ENCODE measurements at places on chromosomes 1 and 21. TPM values are rescaled to one million over a fixed set of nuclear protein-coding genes. Genes with fewer than 3 reads are reported as not detected.

DNA sequence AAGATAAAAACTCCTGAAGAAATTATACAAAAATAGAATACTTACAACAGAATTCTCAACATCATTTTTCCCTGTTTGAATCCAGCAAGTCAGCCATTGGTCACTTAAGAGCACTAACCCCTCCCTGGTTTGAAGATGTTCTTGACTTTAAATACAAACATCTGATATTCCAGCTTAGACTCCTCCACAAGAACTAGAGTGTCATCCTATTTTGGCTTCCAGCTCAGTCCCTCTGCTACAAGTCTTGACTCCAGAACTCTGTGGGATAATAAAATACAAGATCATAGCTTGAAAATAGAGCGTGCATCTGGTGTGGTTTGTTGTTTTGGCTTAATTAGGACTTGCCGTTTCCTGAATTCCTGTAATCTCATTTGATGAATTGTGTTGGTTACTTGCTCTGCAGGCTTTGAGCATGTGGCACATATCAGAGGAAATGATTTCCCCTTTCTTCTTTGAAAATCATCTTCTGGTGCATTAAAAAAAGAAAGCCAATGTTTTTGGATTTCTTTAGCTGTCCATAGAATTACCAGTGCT is 63.7 kb upstream of the DPT start:
- no peak for DNase-seq

DNA sequence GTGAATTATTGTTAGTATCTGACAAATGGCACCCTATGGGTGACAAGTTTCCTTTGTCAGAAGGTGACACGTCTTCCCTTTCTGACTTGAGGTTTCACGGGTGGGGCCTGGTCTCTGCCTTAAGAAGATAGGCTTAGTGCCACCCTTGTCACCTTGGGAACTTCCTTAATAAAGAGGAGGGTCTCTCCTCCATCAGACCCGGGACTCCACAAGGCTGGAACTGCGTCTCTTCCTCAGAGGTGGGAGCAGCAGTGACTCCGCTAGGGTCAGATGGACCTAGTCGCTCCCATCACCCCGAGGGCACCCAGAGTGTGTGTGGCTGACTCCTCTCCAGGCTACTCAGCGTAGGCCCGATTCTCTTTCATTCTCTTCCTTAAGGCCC is 774 bp upstream of the WDTC1 start:
- DNase-seq, result no peak

- no peak for DNase-seq
Measured at GRCh38 chr1:40955266-40955665, 24.2 kb upstream of the CTPS1 start.

GRCh38 chr21:32447224-32447623 is 34.7 kb downstream of the EVA1C start:
- no peak for DNase-seq

GRCh38 chr1:62420214-62420613 is 16.6 kb upstream of the USP1 start:
- DNase-seq, result no peak

- no peak for DNase-seq
Measured at GRCh38 chr1:44717653-44718052, 13.3 kb downstream of the RNU5D-1 start.

- DNase-seq, result peak; percentile 30
Measured at GRCh38 chr1:182291584-182292192, 99.9 kb downstream of the GLUL start.

- DNase-seq, result no peak
Measured at GRCh38 chr1:185426848-185427247, 109.8 kb upstream of the IVNS1ABP start.

DNA sequence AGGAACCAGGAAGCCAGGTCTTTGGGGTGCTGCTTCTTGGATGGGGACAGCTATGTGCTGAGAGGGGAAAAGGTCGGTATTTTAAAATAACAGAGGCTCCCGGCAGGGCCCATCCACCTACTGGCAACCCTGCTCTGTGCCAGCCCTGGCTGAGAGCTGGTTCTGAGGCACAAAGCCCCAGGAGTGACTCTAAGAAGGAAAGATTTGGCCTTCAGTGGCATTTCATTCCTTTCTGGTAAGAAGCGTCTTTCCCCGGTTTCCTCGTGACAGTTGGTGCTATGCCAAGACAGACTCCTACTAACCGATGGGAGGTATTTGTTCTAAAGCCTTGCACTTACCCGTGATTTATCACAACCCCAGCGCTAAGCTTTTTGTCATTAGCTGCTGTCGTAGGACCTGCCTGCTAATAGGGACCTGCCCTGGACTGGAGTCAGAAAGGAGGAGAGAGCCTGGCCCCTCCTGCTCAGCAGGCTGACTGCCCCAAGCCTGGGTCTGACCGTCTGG is 123.1 kb upstream of the ADAR start:
- DNase-seq, result no peak

DNA sequence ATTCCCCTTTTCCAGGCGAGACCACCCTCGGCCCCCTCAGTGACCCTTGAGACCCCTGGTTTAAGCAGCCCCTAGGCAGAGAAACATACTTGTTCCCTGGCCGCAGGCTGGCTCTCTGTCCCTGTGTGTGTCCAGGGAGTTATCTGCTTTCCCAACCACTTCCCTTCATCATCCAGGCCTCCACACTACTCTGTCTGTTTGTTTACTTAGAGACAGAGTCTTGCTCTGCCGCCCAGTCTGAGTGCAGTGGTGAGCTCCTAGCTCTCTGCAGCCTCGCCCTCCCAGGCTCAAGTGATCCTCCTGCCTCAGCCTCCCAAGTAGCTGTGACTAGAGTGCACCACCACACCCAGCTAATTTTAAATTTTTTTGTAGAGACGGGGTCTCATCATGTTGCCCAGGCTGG is 5.8 kb upstream of the VWA1 start:
- DNase-seq, result no peak

DNA sequence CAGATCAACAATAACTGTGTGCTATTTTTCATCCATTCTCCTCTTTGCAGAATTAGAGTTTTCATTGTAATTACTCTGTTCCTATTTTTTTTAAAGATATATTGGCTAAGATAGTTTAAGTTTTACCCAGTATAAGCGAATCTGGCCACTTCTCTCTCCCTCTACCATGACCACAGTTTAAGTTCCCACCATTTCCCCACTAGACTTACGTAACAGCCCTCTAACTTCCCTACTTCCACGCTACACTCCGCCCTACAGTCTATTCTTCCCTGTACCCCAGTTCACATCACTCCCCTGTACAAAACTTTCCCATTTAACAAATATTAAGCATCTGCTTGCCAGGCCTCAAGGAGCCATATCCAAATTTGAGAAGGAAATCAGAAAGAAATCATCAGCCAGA is 16.5 kb downstream of the CTSK start:
- no peak for DNase-seq

IL22RA1 gene
- polyA plus RNA-seq, result 3.5 TPM

LYST gene
- polyA plus RNA-seq, result 3.5 TPM

TLCD4 gene
- polyA plus RNA-seq, result 9.7 TPM

CNR2 gene
- polyA plus RNA-seq, result not detected

FAM110D gene
- polyA plus RNA-seq, result 0.40 TPM

All from hepatocyte (in vitro differentiated cells).